ENCODE measurements at places on chromosomes 12 and 14.

GRCh38 chr12:50546441-50547318 is 41.9 kb downstream of the DIP2B start:
- no peak for DNase-seq

DNA sequence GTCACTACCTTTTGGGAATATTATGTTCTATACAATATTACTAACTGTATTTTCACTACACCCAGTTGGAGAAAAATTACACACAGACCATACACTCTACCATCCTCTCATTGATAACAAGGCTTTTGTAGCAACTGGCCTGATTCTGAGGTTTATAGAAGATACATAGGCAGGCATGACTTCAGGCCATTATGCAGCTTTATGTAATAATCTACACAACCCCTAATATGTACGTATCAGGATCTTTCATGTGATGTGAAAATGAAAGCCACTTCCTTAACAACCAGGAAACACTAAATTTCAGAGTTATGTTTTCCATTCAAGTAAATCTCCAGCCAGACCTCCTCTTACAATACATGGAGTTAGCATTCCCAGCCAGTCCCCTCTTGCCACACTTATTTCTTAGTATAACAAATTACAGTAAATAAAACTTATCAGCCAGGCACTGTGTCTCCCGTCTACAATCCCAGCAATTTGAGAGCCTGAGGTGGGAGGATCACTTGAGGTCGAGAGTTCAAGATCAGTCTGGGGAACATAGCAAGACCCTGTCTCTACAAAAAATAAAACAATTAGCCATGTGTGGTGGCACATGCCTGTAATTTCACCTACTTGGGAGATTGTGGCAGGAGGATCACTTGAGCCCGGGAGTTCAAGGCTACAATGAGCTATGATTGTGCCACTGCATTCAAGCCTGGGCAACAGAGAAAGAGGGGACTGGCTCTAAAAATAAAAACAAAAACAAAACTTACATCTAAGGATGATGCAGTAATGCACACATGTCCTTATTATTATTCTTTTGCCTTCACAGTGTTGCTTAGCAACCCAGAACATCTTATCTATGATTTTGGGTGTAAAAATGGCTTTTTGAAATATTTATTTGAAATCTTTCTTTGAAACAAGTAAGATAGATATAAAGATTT is 10.4 kb upstream of the OSBPL8 start:
- no peak for DNase-seq

GRCh38 chr12:51025836-51026638 is at the start of gene SLC11A2:
SLC11A2 (minus strand) TSS chr12:51026384; CDS start chr12:51010728, 15,656 bp downstream.
- DNase-seq = peak; percentile 59

GRCh38 chr14:82872494-82872893 is 1338.8 kb upstream of the SEL1L start:
- no peak for DNase-seq

GRCh38 chr12:124057691-124058090 is 84.7 kb downstream of the ZNF664 start:
- no peak for DNase-seq

DNA sequence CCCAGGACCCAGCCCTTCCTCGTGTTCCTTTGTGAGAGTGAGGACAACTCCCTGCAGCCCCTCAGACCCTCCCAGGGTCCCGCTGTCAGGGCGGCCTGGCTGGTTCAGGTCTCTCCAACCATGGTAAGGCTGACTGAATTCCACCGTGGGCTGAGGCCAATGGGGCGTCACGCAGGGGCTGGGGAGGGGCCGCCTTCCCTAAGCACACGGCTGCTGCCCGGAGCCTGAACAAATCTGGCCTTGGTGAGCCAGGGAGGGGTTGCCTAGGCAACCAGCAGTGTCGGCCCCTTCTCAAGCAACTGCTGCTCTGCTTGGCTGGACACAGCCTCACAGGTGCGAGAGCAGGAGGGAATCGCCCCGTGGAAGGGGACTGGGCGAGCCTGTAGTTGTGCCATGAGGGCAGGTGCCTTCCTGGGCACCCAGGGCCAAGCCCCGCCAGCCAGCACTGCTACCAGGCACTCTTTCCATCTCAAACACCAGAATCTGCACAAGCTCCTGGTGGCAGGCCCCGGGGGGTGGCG is 37.0 kb upstream of the GALNT9 start:
- DNase-seq = peak; percentile 82

DNA sequence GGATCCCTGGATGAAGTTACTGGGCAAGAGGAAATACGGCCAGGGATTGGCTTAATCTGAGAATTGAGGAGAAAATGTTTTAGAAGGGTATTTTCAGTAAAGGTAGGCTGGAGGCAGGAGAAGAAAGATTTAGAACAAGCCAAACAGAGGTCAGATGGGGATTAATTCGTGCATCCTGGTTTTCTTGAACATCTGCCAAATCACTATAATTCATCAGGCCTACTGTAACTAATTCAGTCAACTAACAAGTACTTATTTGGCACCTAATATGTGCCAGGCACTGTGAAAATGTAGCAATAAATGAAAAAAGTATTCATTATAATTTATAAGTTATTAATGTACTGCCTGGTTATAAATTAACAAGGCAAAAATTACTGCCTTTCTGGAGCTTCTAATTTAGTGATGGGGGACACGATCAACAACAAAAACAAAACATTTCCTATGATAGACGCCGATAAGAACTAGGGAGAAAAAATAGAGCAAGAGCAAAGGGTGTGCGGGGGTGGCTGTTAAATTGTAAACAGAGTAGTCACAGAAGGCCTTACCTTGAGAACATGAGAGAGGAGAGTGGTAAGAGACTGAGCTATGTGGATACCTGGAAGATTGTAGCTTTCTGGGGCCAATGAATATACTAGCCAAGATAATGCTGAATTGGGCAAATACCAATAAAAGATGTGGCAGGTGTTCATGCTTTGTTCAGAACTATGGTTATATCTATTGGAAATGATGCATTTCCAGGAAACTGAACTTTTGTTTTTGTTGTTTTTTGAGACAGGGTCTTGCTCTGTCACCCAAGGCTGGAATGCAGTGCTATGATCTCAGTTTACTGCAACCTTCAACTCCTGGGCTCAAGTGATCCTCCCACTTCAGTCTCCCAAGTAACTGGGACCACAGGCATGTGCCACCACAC is 34.0 kb downstream of the DUSP16 start:
- no peak for DNase-seq

- DNase-seq = no peak
Measured at GRCh38 chr14:104361921-104362681, 217.5 kb upstream of the C14orf180 start.

GRCh38 chr14:89678768-89679167 is 261.7 kb upstream of the FOXN3 start:
- DNase-seq = no peak

- peak; percentile 57 for DNase-seq
Measured at GRCh38 chr12:11650286-11651281, 1.1 kb downstream of the ETV6 start.

DNA sequence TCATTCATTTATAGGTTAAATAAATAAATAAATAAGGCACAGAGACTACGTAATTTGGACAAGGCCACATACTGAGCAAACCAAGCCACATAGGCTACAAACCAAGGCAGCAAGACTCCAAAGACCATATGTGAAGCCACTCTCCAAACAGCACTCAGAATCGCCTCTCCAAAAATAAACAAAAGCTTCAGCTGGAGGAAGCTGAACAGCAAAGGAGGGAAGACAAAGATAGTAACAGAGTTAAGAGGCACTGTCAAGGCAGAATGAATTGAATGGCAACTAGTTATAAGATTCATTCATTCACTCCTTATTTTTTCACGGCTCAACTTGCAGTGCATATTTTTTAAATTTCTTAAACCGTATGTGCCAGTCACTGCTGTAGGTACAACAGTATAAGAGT is 200.5 kb upstream of the GRIP1 start:
- DNase-seq = no peak

- peak; percentile 70 for DNase-seq
Measured at GRCh38 chr14:52551696-52552062, 626 bp downstream of the TXNDC16 start.

DNA sequence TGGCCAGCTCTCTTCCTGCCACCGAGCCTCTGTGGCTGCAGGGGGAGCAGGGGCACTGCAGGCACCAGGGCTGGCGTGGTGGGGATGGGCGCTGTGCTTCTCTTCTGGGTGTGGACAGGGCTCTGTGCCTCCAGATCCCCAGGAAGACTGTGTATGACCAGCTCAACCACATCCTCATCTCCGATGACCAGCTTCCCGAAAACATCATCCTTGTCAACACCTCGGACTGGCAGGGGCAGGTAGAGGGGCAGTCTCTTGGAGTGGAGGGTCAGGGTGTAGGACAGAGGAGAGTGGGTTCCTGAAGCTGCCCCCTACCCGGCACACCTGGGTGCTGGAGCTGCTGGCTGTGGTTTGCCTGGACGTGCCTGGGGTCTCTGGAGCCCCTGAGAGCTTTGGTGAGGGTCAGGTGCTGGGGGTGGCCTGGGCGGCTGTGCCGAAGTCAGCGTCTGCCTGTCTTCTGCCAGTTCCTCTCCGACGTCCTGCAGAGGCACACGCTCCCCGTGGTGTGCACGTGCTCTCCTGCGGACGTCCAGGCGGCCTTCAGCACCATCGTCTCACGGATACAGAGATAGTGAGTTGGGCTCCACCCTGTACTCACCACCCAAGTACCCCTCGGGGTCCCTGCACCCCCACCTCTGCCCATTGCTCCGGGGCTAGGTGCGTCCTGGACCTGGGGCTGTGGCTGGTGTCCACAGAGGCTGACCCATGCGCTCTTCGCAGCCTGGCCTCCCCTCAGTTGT is 15.8 kb upstream of the TEX22 start:
- no peak for DNase-seq

DNA sequence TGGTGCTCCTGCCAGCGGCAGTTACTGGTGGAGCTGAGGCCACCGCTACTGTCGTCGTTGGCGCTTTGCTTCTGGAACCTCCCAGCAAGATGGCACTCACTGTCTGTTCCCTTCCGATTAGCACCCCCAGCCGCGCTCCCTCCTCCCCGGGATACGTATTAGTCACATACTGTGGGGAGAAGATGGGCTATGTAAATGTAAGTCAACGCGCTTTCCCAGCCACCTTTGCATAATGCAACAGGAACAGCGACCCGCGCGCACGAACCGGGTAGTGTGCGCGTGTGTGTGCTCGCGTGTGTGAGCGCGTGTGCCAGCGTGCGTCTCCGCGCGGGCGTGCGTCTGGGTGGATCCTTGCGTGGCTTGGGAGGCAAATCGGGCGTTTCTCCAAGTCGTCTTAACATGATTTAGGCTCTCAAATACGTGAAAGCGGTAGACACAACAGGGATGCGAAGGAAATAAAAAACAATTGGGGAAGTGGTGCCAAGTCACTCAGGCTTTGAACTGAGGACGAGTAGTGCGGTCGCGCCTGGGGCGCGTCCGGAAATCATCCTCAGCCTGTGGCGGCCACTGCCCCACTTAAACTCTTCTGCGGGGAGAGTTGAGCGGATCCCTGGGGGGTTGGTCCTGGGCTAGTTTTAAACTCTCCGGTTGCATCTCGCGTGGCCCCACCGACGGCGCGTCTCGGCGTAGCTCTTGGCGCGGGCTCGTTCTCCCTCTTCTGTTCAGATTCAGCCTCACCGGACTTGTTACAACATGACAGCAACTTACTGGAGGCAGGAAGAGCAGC is 1.8 kb downstream of the FLRT2 start:
- DNase-seq = no peak

DNA sequence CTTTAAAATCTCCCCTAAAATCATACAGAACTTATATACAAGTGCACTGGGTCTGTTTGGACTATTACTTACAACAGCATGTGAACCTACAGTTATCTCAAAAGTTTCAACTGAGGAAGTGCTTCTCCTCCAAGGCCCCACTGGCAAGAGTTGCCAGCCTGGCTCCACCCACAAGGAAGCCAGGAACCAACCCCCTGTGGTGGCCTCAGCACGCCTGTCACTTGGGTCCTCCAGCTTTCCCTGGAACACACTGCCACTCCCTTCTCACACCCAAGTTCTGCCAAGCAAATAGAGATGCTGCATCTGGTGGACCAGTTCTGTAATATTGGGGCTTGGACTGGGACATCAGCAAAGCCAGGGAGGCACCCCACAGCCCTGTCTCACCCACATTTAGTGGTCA is 115.4 kb downstream of the GCH1 start:
- DNase-seq = no peak

All from DMS79 treated with DMSO at 0.1 percent for 48 hours (cell line).